ENCODE measurements at places on chromosomes 12 and 14.
A peak's percentile ranks its signal among the peaks of the same experiment; 100 is the strongest.

DNA sequence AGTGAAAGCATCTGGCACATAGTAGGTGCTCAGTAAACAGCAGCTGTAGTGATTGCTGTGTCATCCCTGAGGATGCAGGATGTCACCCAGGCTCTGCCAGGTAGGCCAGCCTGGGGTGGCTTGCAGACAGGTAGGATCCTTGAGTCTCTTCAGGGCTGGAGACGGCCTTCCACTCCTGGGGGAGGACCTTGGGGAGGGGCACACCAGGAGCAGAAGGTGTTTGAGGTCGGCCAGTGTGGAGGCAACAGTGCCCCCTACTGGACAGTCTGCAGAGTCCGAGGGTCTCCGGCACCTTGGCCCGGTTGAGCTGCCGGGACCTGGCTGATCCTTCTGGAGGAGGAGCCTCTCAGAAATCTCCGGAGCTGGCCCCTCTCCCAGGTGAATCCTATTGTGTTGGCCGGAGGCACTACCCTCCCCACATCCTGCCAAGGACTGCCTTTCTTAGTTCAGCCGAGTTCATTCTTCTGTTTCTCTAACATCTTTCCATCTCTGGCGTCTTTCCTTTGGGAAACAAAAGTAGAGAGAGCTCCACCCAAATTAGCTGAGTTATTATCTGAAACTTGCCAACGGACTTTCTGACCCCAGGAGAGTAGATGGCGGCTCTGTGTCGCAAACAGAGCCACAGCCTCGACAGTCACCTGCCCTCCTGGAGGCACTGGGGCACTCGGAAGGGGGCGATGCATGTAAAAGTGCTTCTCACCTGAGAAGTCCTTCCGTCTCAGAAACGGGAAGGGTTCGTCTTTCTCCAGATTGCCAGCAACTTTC is 41.8 kb upstream of the CLMN start:
- DNase-seq, result peak; percentile 5

- DNase-seq, result no peak
Measured at GRCh38 chr12:94545935-94546771, 86.5 kb upstream of the CEP83 start.

DNA sequence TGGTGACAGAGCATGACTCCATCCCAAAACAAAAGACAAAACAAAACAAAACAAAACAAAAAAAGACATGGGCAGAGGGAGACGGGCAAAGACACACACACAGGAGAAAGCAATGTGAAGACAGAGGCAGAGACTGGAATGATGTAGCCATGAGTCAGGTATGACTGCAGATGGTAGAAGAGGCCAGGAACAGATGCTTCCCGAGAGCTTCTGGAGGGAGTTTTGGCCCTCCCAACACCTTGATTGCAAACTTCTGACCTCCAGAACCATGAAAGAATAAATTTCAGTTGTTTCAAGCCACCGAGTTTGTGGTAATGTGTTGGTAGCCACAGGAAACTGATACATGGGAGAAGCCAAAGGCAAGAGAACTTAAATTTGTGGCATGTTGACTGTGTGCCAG is 27.1 kb downstream of the VWF start:
- no peak for DNase-seq

DNA sequence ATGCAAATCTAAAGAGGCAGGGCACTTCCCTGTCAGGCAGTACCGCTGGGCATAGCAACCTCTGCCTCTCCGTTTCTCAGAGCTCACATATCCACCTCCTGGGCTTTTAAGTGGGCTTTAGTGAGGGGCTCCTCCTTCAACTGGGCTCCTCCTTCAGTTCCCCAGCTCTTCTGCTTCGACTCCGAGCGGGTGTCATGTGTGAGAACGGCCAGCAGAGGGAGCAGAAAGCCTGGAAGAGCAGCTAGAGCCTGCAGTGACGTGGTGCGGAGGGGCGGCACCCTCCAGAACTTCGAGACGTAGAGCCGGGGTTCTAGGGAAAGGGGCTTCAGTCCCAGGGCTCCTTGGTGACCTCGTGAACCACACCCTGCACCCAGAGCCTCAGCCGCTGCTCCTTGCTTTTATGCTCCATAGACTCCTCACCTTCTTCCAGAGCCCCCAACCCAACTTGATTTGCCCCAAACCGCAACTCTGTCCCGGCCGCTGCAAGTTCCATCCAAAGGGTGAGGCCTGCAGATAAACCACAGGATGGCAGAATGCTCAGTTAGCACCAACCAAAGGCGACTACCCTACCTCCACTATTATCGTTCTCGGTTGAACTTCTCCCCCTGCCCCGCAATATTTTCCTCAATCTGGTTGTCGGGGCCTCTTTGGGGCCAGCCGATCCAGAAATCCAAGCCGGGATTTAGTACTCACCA is 383 bp upstream of the GLI1 start:
- DNase-seq, result peak; percentile 90

GRCh38 chr14:89452281-89452680 is 35.2 kb upstream of the FOXN3 start:
- DNase-seq, result no peak

DNA sequence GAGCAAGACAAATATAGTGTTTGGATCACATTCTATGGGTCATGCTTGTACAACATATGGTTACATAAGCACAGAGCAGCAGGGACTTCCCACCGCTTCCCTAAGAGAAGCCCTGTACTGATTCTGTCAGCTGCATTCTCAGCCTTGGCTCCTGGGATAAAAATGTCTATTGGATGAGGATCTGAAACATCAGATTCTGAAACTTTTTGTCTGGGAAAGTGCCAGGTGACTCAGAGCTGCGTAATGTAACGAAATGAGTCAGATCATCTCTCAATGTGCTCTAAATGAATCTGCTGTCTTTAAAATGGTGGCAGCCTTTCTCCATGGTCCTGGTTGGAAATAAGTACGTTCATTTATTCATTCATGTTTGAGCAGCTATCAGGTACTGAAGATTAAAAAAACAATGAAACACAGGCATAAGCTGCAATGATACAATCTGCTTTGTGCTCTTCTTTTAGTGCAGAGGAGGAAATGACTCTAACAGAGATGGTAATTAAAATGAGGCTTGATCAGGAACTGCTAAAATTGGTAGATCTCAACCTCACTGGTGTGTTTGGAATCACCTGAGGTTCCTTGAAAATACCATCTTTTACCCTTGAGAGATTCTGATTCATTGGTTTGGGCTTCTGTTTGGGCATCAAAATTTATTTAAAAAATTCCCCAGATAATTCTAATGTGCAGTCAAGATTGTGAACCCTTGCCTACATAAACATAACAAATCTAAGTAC is 99.1 kb upstream of the NAP1L1 start:
- peak; percentile 99 for DNase-seq

GRCh38 chr14:64718762-64719161 is 14.5 kb downstream of the PLEKHG3 start:
- DNase-seq, result no peak

GRCh38 chr12:58225203-58225877 is 284.0 kb downstream of the ATP23 start:
- no peak for DNase-seq

GRCh38 chr12:65653946-65654629 is 170.2 kb upstream of the HMGA2 start:
- no peak for DNase-seq

DNA sequence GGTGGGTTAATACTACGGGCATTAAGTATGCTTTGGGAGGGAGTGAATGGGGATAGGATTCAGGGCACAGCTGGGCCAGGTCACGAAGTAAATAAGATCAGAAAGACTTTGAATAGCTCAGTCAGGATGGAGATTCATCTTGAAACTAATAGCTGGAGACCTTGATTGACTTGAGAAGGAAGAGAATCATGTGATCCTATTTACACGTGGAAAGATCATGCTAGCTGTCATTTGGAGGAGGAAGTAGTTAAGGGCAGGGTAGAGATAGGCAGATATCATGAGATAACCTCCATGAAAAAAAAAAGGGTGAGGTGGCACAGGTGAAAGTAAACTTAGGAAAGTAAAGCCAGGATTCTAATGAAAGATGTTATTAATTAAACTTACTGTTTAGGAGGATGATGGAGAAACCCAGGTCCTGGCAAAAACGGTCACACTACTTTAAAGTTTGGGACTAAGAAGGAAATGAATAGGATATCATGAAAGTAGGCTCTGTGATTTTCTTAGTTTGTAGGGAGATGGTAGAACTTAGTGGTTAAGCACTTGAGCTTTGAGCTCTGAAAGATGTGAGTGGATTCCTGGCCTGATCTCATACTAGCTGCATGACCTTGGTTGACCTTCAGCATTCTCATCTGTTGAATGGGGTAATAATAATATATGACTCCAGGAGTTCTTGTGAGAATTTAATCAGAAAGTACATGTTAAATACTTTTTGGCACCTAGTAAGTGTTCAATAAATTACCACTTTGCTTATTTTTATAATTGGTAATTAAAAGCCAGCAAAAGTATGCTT is 439.0 kb downstream of the NRXN3 start:
- no peak for DNase-seq

- DNase-seq, result peak; percentile 70
Measured at GRCh38 chr12:58529114-58529665, 391.1 kb downstream of the LRIG3 start.

DNA sequence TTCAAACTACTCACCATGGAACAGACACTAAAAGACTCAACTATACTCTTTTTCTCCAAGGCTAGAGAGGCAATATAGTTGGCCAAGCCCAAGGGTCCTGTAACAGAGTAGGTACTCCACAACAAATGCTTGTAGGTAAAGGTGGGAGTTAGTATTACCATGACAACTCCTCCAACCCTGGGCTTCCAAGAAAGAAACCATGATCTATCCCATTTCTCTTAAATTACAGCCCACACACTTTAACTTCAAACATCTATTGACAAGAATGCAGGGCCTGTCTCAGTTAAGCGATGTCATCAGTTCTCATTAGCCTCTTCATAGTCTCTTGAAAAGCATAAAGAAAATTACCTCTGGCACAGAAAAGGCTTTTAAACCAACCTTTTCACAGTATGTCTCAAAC is 25.0 kb downstream of the ERH start:
- no peak for DNase-seq

GRCh38 chr12:43912859-43913258 is 77.0 kb downstream of the TMEM117 start:
- DNase-seq, result no peak

- DNase-seq, result no peak
Measured at GRCh38 chr12:125122668-125123067, 57.4 kb downstream of the AACS start.

DNA sequence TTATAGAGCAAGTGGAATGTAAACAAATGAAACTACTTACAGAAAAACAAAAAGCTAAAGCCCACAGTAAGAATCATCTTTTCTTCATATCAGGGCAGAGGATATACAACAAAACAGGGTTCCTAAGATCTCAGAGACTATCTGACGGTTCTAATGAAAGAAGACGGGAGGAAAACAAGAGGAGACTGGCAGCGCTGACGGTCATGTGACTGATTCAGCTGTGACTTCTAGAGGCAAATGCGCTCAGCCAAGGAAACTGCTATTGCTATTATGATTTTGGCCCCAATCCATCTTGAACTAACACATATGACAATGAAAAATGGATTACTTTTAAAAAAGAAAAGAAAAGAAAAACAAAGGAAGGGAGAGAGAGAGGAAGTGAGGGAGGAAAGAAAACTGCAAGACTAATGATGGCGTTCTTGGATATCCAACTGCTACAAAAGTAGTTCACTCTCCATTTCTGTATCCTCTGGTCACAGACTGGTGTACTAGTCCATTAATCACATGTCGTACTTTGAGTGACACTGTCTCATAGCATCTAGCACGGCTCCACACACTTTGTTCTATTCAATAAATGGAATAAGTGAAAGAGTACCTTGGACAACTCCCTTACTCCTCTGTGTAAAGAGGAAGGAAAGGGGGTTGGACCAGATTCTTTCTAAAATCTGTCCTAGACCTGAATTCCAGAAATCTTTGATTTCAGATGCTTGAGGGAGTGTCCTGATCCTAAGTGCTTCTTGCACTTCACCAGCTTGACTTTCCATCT is 119.3 kb downstream of the DAD1 start:
- no peak for DNase-seq

GRCh38 chr14:36556811-36557433 is 25.5 kb downstream of the NKX2-8 start:
- no peak for DNase-seq

GRCh38 chr14:55802986-55803872 is 223.2 kb downstream of the KTN1 start:
- no peak for DNase-seq

- DNase-seq, result no peak
Measured at GRCh38 chr14:58659846-58660245, 22.1 kb downstream of the DACT1 start.

- no peak for DNase-seq
Measured at GRCh38 chr12:47364261-47364660, 284.5 kb upstream of the AMIGO2 start.

DNA sequence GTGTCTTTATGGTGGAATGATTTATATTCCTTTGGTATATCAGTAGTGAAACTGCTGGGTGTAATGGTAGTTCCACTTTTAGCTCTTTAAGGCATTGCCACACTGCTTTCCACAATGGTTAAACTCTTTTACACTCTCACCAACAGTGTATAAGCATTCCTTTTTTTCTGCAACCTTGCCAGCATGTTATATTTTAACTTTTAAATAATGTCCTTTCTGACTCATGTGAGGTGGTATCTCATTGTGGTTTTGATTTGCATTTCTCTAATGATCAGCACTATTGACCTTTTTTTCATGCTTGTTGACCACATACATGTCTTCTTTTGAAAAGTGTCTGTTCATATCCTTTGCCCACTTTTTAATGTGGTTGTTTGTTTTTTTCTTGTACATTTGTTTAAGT is 142.5 kb downstream of the MSRB3 start:
- DNase-seq, result no peak

DNA sequence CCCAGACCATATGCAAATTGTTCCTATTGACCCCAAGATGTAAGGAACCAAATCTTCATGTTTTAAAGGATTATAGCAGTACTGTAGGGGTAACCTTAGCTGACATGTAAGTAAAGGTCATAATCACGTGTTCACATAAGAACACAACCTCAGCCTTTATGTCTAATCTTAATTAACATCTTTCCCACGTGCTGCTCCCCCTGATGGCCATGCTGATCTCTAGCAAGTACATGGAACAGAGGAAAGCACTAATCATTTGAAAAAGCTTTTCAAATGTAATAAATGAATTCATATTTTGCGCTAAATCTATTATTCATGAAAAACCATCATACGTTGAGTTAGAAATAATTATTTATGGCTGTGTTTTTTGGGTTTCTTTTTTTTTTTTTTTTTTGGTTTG is 30.5 kb upstream of the ITPR2 start:
- no peak for DNase-seq
